ENCODE measurements at places on chromosomes 5 and 9. TPM values are rescaled to one million over a fixed set of nuclear protein-coding genes. Genes with fewer than 3 reads are reported as not detected.

DNA sequence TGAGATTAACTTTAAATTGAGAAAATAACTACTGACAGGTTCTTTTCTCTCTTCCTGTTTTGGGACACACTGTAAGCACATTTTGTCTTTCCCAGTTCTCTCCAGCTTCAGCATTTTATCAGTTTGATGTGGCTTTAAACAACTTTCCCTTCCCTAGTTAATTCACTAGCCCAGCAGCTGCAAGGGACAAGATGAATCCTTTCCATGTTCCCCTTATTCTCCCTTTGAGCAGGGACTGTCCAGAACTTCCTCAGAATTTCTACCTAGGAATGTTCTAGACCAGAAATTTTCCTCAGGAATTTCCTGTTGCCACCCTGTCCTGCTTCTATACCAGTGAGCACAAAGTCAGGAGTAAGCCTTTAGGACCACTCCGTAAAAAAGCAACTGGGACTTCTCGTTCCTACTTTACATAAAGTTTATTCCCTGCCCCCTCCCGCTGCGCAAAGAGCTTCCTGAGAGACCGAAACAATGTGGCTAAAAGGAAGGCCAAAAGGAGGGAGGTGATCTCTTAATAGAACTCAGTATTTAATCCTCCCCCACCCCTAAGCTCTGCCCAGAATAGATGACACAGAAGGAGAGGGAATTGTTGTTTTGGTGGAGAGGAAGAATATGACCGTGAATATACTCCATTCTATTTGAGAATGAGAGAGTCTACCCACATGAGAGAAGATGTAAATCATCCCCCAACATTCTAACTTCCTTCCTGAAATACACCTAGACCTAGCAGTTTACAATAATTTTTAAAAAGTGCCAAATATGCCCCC, 61.9 kb downstream of the GLIS3 start:
- no peak for DNase-seq

GRCh38 chr5:73232266-73233041, 59.5 kb downstream of the TMEM174 start:
- no peak for DNase-seq

DNA sequence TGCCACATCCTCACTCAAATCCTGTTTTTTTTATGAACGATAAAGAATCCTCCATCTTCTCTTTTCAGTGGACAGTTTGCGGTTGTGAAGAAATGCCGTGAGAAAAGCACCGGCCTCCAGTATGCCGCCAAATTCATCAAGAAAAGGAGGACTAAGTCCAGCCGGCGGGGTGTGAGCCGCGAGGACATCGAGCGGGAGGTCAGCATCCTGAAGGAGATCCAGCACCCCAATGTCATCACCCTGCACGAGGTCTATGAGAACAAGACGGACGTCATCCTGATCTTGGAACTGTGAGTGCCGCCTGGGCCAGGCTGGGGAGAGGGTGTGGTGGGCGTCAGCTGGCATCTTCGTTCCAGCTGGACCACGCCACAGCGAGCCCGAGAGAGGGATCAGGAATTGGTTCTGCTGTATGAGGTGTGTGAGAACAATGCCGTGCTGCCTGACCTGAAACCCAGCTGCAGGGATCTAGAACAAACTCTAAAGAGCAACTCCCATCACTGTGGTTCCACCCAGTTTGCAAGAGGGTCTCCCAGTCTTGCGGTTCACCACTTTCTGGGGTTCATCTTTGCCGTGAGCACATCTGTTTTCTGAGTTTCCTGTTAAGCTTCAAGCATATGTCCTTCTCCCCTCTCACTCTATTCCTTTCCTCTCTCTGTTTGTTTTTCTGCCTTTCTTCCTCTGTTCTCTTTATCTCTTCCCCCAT, 107.4 kb downstream of the DAPK1 start:
- no peak for DNase-seq

DNA sequence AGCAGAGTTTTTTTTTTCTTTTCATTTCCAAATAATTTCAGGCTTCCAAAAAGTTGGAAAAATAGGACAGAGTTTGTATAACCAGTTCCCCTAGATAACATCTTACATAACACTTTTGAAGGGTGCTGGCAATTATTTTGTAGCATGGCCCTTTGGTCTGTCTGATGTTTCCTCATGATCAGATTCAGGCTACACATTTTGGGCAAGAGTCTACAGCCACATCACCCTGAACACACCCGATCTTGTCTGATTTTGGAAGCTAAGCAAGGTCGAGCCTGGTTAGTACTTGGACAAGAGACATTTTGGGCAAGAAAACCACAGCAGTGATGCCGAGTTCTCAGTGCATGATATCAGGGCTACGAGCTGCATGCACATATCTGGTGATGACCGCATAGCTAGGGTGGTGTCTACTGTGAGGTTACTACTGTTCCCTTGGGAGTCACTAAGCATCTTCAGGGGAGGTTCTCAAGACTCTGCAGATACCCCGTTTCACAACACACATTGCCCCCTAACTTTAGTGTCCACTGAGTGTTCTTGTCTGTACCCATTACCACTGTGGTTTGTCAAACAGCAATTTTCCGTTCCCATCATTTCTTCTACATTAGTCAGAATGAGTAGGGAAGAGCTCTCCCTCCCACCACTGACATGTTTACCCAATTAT, 86.2 kb downstream of the TTC39B start:
- no peak for DNase-seq

DNA sequence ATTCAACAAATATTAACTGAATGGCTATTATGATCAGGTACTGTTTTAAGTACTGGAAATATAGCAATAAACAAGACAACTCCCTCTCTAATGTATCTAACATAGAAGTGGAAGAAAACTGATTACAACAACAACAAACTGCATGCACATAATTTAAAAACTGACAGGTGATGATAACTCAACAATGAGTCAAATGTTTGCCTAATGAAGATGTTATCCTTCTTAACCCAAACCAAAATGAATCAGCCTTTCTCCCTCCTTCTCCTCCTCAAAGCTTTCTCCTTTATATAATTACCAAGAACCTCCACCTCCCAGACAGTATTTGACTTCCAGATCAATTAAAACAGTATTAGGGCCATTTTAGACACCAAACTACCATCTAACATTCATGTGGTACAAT, 49.3 kb downstream of the RICTOR start:
- no peak for DNase-seq

DNA sequence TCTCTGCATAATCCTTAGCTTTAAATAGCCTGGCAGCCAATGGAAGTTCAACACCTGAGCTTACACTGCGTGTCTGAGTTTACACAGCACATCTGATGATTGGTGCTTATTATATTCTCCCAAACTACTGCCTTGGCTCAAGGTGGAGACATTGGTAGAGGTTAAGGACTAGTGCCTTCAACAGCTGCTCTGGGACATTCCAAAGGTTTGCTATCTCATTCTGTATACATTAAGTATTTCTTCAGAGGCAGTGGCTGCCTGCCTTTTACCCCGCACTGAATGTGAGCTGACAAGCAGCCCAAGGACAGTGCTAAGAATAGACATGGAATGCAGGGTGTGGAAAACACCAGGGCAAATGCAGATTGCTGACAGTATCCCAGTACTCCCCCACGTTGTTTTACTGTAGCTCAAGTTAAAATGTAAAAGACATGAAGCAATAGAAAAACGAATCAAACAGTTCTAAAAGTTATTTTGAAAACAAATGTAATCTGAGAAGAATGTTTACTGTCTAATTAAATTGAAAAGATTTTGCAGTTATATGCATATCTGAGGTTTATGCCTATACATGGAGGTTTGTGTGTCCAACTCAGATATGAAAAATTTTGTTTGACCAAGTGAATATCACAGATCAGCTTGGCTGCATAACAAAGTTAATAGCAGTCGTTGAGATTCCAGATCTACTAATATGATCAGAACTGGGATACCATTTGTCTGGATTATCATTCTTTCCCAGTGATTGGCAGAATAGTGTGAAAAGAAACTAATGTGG, 1.8 kb downstream of the HSPB3 start:
- DNase-seq: no peak

AGGF1 gene
- 16.9 TPM for total RNA-seq

DNA sequence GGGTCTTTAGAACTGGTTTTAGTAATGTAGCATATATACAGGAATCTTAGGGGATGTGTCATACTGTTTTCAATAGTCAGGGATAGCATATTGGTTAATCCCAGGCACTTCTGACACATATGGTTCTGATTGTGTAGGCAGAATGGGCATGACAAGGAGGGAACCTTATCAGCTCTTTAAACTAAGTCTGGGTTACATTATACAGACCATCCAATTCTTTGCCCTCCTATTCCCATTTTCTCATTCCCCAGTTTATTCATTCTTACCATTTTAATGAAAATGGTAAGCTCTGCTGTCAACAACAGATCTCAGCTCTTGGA, 85.1 kb downstream of the NDUFAF2 start:
- DNase-seq: no peak

DNA sequence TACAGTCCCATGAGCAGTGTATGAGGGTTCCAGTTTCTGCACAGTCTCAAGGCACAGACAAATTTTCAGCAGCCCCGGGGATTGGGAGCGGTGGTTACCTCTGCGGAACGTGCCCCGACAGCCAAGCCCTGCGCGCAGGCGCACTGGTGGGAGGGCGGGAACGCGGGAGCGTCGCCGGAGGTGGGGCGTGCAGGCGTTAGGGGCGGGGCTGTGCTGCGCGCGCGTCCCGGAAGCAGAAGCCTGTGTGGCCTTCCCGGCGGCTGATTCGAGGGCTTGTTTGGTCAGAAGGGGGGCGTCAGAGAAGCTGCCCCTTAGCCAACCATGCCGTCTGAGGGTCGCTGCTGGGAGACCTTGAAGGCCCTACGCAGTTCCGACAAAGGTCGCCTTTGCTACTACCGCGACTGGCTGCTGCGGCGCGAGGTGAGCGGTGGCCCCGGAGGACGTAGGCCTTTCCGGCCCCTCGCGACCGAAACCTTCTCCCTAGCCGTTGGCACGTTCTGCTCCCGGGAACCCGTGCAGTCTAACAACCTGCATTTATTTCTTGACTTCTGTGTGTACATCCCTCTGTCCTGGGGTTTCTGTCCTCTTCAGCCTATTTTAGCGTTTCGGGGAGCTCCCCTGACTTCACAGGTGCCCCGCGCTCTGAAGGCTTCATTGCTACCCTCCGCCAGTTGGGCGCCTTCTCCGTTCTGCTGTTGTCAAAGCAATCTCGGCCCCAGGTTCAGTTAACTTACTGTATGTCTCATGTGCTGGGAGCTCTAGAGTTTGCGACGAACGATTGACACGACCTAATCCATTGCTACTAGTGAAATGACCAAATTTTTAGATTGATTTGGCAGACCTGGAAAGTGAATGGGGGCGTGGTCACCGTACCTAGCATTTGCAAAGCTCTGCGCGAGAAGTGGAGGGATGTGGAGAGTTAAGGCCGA, at the start of gene GLE1:
GLE1 (plus strand) TSS at position 235 of the 929 bp plus-strand sequence; CDS start at position 322, 87 bp downstream.
- peak; percentile 97 for DNase-seq

SV2C gene
- 0.67 TPM for total RNA-seq

DNA sequence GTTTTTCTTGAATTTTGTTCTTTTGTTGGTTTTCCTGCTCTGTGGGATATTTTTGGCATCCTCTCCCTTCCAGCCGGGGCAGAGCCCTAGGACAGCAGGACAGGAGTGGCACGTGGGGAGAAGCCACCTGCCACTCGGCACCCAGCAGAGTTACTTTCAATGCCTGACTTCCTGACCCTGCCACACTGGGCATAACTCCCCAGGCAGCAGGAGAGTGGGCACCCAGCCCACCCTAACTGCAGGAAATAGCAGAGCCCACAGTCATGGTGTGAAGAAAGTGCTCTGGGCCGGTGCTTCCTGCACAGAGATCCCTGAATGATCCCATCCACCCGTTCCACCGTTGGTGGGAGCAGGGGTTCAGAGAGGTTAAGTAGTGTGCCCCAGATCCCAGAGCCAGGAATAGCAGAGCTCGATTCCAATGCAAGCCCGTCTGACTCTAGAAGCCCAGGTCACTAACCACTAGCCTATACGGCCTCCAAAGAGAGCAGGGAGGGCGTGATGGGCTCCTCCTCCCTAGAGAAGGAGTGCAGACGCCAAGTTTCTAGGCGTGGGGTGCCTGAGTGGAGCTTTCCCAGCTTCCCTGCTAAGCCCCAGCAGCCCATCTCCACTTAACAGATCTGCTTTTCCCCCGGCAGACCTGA, 8.1 kb upstream of the NUP214 start:
- peak; percentile 71 for DNase-seq

- DNase-seq: no peak
Observed at GRCh38 chr9:79801459-79801858, 229.7 kb downstream of the TLE4 start.

DNA sequence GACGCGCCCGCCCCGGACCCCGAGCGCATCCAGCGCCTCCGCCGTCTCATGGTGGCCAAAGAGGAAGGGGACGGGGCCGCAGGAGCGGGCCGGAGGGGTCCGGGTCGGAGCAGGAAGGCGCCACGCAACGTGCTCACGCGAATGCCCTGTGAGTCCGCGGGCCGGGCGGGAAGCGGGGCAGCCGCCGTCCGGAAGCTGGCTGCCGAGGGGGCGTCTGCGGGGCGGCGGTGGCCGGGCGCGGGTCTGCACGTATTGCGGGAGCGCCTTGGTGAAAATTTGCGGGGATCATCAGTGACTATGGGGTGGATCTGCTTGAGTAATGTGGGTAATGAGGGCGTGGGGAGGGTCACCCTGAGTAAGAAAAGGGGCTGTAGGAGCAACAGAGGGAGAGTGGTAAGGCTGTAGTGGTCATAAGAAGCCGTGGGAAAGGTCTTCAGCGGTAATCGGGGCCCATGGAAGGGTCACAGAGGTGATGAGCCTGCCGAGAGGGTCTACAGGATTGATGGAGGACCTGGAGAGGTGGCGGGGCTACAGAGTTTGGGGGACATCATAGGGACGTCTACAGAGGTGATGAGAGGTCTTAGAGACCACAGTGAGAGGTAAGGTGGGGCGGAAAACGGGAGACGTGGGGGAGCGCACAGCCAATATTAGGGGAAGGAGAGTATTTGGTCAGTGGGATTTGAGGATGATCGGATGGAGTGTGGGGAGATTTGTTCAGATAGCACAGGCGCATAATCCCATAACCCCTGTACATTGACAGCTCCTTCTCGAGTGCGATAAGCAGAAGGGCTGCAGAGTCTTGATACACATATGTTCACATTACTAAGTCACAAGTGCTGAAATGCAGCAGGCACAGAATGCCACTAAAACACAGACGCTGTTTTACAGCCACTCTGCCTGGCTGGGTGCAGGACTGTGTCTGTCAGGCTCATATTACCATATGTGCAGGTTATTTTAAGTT, 819 bp downstream of the LSM11 start:
- DNase-seq: no peak

- DNase-seq: no peak
Observed at GRCh38 chr5:102759289-102759688, 4.2 kb downstream of the PAM start.

GHR gene
- 10.4 TPM for total RNA-seq

PHF24 gene
- 0.57 TPM for total RNA-seq

PTGDS gene
- 1,323 TPM for total RNA-seq

LPAR1 gene
- total RNA-seq: 10.6 TPM

LTC4S gene
- 12.8 TPM for total RNA-seq

Measured in cardiac septum (tissue), 1 donor.